IMR-90 (cell line): ENCODE measurements at places on chromosomes 12 and 14.

- no peak for DNase-seq
Observed at GRCh38 chr14:21332950-21333349, 50.9 kb downstream of the SUPT16H start.

DNA sequence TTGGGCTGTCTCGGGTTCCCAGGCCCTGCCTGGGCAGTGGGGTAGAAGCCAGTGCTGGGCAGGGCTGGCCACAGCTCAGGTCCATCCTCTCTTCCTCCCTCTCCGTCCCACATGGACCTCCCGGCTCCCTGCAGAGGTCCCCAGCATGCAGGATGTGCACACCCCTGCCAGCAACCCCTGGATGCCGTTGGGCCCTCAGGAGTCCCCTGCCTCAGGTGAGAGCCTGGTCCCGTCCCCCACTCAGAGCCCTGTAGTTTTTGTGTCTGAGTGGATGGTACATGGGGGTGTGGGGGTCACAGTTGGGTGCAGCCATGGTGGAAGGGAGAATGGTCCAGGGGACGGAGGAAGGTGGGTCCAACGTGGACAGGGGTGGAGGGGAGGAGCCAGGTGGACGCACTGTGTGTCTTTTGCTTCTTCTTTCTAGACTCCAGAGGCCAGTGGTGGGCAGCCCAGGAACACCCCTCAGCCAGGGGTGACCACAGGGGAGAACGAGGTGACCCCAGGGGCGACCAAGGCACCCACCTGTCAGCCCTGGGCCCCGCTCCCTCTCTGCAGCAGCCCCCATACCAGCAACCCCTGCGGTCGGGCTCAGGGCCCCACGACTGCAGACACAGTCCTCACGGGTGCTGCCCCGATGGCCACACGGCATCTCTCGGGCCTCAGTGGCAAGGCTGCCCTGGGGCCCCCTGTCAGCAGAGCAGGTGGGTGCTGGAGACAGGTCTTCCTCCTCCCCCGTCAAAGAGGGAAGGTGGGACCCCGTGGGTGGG, 21.7 kb downstream of the PAPLN start:
- no peak for DNase-seq

GRCh38 chr14:104743461-104744380, 9.2 kb upstream of the SIVA1 start:
- DNase-seq = peak; percentile 78

DNA sequence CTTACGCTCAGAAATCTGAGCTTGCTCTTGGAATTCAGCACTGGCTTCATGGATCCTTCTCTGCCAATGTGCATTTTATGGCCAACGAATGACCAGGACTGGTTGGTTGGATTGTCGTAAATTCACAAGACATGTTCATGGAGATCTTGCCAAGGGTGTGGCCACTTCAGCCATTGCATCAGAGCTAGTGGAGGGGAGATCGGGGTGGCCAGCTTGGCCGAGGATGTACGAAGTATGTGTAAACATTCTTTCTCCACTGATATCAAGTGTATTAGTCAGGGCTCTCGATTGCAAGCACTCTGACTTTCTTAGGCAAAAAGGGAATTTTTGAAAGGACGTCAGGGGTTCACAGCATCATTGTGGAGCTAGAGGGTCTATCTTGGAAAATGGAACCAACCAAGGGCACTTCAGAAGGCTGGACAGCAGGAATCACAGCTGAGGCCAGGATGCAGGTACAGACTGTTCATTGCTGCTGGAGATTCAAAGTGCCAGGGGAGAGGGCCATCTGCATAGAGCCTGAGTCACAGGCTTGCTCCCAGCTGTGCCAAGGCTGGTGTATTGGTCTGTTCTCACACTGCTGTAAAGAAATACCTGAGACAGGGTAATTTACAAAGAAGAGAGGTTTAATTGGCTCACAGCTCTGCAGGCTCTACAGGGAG, 32.9 kb upstream of the ADGRD1 start:
- peak; percentile 59 for DNase-seq

- DNase-seq = peak; percentile 72
Observed at GRCh38 chr12:32312049-32312670, 87.2 kb upstream of the FGD4 start.

- DNase-seq = no peak
Observed at GRCh38 chr14:88272390-88273269, 50.4 kb downstream of the KCNK10 start.

- peak; percentile 58 for DNase-seq
Observed at GRCh38 chr14:35403114-35403602, 1.4 kb downstream of the NFKBIA start.

DNA sequence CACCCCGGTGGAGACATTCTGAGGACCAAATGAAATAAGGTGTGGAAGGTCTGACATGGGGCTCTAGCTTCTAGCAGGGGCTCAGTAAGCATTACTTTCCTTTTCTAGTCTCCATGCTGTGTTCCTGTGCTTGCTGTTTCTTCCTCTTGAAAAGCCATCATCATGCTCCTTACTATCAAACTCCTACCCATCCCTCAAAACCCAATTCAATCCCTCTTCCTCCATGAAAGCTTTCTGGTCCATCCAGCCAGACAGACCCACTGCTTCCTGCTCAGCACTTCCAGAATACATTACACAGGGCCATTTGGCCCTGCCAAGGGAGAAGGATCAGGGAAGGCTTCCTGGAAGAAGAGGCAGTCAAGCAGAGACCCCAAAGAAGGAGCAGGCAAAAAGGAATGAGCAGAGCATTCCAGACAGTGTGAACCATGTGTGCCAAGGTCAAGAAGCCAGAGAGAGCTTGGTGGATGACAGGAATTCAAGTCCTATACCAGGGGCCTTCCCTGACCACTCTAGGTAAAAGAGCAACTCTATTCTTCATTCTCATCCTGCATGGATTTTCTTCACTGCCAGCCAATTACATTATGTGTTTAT, 59.5 kb downstream of the NUAK1 start:
- DNase-seq = no peak

DNA sequence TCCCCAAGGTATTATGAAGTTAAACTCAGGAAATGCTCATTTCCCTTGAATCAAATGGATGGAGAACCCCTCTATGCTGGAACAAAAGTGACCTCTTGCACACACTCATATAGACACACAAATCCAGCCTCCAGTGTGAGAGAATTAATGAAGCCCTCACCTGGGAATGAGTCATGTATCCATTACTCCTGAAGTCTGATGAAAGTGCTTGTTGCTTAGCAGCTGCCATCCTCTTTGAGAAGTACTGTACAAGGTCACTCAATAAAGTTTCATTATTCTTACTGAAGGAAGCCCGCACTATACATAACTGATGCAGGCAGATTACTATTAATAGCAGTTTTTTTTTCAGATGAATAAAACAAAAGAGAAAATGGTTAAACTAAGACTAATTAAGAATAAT, 102.3 kb downstream of the RERG start:
- no peak for DNase-seq

DNA sequence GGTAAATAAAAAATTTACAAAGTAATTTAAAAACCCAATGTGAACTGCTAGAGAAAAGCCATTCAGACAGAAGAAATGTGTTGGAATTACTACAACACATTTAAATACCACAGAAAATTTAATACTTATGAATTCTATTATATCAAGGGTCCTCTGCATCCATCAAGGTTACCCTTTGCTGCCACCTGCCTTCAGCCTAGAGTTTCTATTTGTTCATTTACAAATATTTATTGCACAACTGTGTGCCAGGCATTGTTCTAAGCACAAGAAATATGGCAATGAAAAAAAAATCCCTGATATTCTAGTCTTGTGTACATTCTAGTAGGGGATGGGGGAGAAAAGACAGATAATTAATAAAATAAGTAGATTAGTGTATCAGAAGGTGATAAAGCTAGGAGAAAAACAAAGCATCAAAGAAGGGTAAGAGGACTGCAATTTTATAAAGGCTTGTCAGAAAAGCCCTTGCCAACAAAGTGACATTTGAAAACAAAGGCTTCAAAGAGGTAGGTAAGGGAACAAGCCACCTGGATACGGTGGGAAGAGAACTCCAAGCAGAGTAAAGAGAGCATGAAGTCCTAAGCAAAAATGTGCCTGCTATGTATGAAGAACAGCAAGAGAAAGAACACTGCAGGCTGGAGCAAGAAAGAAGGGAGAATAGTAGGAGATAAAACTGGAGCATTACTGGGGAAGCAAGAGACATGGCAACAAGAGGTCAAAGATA, 59.1 kb upstream of the SLC6A13 start:
- DNase-seq = no peak

DNA sequence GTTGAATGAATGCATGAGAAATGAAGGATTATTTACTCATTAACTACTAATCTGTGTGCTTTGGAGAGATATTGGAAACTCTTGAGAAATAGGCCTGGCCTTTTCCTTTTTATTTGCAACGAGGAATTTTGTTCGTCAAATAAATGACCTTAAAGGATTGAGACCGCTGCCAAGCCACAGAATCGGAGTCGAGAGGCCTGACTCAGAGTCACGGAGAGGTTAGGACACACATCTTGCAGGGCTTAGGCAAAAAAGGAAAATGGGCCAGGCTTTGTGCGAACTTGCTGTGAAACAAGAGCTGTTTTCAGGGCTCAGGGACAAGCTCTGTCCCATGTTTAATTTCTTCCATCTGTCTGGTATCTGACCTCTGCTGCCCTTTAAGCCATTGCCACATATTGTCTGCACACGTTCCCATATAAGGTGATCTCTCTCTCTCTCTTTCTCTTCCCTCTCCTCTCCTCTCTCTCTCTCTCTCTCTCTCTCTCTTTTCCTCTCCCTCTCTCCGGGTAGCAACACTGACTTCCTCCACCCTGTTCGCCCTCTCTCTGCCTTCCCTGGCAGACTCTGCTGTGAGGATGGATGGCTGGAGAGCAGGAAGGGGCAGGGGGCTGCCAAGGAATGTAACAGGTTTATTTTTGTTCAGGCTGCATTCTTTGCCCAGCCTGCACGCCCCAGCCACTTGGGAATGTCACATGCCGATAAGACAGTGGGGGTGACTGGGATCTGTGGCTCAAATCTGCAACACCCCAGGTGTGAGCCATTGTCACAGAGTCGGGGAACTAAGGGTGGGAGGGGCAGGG, 14.9 kb upstream of the IFT81 start:
- peak; percentile 99 for DNase-seq

- DNase-seq = peak; percentile 58
Observed at GRCh38 chr14:41609704-41610183, 3.1 kb downstream of the LRFN5 start.

DNA sequence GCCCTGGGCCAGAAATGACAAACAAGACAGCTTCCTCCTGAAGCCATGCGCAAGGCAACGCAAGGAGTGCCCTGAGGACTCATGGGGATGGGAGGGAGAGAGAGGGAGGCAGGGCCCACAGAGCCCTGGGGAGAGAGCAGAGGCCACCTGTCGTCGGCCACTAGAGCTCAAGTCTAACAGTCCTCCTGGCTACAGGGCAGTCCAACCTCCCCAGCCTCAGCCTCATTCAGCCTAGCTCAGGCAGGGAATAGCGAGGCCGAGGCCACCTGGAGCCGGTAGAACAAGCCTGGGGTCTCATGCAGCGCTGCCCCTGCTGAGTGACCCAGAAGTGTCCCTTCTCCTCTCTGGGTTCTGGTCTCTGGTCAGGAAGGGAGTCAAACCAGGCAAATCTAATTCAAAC, 69.5 kb downstream of the BCL11B start:
- no peak for DNase-seq

DNA sequence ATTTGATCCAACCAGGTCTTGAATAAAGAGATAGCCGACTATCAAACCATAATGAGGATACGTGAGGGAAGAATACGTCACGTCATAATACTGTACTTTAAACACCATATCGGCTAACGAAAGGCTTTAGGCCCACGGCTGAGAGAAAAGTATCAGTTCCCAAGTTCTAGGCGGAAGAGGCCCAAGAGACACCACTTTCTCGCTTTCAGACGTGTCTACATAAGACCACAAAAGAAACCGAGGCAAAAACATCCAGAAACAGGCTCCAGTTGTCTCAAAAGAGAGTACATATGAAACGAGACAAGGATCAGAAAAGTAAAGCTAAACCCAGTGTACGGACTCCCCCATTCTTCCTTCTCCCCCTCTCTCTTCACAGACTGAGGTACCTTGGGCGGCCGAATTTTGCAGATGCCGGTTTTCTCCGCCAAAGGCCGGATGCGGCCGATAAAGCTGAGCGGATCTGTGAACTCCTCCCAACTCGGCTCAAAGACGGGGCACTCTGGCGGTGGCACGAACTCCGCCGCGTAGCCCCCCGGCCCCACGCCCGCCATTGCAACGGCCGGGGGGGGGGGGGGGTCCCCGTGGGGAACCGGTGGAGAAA, 479 bp downstream of the KDM5A start:
- peak; percentile 30 for DNase-seq

DNA sequence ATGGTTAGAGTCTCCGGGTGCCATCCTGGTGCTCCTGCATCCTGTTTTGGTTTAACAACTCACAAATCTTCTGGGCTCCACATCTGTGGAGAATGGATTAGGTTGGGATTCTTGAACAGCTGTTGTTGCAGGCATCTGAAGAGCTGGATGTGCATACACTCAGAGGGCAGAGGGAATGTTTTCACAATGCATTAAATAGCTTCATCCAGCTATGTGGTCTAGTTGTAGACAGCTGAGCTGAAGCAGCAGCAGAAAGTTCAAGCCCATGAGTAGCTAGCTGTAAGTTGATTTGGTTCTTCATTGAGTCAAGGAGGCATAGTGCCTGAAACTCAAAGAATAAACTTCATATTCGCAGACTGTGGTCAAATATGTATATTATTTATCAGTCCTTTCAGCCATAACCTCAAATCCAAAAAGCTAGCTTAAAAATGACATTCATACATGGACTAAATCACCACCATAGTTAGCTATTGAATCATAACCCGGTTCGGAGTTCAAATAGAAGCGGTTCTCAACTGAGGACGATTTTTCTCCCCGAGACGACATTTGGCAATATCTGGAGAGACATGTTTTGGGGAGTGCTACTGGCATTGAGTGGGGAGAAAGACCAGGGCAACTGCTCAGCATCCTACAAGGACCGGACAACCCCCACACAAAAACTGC, 858 bp upstream of the ANKRD13A start:
- peak; percentile 50 for DNase-seq

DNA sequence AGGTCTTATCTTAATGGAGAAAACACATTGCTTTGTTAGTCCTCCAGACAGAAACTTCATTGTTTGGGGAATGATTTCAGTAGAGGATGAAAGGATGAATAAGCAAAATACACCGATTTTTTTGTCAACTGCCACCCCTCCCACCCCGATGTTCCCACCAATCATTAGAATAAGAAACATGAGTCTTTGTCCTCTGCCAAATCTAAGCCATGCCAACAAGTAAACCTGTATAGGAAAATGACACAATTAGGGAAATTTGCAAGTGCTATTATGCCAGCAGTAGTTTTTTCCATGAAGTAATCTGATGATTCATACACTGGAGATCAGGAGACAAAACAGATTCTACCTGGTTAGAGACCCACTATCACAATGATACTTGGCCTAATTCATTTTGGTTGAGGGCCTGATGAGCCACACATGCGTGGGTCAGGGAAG, 35.9 kb downstream of the FLRT2 start:
- peak; percentile 69 for DNase-seq

DNA sequence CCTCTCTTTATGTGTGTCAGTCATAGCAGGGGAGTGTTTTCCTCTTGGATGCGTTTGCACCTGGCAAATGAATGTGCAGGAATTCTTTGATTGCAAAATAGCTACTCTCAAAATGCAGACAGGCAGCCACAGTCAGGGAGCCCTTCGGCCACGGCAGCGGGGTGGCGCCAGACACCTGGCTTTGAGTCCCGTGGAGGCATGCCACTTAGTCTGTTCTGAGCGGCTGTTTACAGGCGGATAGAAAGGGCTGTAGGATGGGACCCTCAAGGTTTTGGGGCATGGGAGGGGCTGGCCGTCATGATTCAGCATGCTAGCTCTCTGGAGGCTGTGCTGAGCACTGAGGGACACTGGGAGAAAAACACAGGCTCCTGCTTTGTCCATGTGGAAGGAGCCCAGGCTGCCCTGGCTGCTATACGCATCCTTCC, 117.1 kb downstream of the SLC25A47 start:
- peak; percentile 58 for DNase-seq
